ENCODE measurements at places on chromosomes 7 and 10.
A peak's percentile ranks its signal among the peaks of the same experiment; 100 is the strongest.

- no peak for DNase-seq
Measured at GRCh38 chr10:124680675-124681074, 63.5 kb downstream of the FAM53B start.

DNA sequence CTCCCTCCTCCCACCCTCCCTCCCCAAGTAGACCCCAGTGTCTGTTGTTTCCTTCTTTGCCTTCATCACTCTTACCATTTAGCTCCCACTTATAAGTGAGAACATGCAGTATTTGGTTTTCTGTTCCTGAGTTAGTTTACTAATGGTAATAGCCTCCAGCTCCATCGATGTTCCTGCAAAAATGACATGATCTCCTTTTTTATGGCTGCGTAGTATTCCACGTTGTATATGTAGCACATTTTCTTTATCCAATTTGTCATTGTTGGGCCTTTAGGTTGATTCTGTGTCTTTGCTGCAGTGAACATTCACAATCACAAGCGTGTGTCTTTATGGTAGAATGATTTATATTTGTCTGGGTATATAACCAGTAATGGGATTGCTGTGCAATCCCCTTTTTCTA lies 51.8 kb upstream of the ARHGAP12 start:
- no peak for DNase-seq

- DNase-seq, result no peak
Measured at GRCh38 chr10:66852811-66853210, 73.0 kb upstream of the LRRTM3 start.

- DNase-seq, result no peak
Measured at GRCh38 chr7:76223286-76223972, 21.7 kb downstream of the SRRM3 start.

GRCh38 chr7:82319674-82320118 lies 123.9 kb downstream of the CACNA2D1 start:
- DNase-seq, result peak; percentile 97

GRCh38 chr10:117619707-117620405 lies 77.3 kb downstream of the EMX2 start:
- no peak for DNase-seq

- no peak for DNase-seq
Measured at GRCh38 chr7:50711271-50712175, 71.2 kb downstream of the GRB10 start.

DNA sequence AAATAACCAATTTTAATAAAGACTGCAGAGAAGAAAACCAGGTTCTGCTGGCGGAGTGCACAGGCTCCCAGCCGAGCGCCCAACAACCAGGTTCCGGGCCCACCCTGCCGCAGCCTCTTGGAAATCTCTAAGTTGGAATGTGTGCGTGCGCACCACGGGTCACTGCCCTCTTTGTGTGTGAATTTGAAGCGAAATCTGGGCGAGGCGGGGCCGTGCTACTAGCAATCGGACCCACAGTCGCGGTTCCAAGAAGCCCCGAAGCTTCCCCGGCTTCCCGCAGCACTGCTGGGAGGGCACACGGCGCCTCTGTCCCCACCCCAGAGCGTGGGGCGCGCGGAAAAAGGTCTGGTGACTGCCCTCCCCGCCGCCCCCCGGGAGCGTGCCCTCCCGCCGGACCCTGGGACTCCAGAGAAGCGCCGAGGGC lies 666 bp upstream of the MAP3K8 start:
- DNase-seq, result peak; percentile 2

DNA sequence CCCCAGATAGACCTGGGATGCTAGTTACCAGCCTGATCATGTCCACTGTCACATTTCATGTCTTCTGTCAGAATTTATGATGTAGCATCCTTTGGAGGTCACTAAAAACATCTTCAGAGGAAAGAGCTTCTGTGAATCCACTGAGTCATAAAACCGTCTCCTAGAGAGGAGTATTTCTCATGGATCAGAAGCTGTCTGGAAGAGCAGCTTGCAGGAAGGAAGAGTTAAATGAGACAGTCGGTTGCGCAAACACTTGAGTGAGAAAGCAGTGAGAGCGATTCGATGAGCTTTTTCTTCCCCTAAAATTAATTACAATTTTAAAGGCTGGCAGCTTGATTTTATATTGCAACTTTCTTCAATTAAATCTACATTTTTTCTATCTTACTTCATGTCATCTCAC lies 47.2 kb upstream of the WDR11 start:
- no peak for DNase-seq

DNA sequence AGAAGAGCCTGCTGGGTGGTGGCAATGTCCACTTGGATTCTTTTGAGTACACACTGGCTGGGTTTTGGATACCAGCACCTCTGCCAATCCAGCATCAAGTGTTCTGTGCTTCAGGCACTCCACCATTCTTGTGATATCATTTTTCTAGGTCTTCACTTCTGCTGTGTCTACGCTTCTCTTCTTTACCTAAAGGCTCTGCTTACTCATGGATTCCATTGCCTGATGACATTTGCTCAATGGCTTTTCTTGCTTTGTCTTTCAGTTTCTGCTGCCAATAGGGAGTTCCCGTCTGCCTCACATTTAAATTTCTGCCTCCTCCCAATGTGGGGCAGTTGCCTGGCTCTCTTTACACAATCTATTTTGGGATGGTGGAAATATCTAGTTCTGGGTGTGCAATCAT lies 12.7 kb upstream of the PAPSS2 start:
- no peak for DNase-seq

DNA sequence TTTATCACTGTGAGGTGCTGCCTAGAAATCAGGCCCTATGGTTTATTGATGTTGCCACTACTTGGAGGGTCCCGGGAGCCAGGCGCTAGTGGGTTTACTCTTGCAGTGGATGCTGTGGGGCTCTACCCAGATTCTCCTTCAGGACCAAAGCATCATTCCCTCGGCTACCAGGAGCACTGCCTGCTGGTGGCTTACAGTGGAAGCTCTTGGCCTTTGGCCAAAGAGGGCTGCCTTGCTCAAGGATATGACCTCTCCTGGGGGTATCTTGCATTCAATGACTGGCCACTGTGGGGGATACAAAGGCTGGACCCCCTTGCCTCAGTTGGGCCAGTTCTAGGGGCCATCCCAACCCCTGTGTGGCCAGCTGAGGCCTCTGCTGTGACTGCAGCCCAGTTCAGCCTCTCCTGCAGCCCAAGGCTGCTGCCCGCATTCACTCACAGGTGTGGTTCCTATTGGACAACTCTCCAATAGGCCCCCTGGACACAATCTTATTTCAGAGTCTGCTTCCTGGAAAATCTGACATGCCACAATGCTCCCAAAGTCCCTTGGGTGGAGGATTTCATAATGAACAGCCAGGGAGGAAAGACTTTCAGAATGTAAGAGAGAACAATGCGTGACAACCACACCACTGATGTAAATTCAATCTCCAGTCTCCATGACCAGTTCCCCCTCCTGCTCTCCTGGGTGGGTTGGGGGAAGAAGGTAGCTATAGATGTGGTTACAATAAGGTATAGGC lies 196.3 kb downstream of the SNX10 start:
- no peak for DNase-seq

- no peak for DNase-seq
Measured at GRCh38 chr7:131067220-131067619, 260.5 kb upstream of the MKLN1 start.

GRCh38 chr7:110977127-110977737 lies 113.7 kb upstream of the LRRN3 start:
- DNase-seq, result no peak

DNA sequence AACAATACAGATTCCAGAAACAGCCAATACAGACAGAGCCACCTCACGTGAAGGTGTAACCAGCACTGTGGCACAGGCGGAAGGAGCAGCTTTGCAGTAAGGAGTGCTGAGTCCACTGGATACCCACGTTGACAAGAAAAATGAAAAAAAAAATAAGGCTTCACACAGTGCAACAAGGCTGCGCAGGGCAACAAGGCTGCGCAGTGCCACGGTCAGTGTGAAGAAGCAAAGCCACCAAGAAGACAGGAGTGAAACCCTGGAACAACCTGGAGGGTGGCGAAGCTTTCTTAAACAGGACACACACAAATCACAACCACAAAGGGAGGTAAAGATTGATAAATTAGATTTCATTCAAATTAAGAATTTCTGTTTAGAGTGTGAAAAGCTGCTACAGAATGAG lies 204.0 kb downstream of the MAD1L1 start:
- no peak for DNase-seq

DNA sequence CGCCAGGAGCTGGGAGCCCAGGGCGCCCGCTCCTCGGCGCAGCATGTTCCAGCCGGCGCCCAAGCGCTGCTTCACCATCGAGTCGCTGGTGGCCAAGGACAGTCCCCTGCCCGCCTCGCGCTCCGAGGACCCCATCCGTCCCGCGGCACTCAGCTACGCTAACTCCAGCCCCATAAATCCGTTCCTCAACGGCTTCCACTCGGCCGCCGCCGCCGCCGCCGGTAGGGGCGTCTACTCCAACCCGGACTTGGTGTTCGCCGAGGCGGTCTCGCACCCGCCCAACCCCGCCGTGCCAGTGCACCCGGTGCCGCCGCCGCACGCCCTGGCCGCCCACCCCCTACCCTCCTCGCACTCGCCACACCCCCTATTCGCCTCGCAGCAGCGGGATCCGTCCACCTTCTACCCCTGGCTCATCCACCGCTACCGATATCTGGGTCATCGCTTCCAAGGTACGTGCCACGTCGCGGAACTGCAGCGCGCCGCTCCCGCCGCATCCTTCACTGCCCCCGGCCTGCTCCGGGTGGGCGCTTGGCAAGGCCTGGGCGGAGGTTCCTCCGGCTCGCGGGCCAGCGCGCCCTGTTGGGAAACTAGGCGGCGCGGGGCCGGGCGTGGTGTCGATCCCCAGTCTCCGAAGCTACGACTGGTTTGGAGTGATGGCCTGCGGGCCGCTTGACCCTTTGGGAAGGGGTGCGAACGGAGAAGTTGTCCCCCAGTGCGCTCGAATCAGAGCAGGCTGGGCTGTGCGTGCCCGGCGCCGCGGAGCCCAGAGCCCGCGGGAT lies 868 bp downstream of the EMX2 start:
- DNase-seq, result no peak

DNA sequence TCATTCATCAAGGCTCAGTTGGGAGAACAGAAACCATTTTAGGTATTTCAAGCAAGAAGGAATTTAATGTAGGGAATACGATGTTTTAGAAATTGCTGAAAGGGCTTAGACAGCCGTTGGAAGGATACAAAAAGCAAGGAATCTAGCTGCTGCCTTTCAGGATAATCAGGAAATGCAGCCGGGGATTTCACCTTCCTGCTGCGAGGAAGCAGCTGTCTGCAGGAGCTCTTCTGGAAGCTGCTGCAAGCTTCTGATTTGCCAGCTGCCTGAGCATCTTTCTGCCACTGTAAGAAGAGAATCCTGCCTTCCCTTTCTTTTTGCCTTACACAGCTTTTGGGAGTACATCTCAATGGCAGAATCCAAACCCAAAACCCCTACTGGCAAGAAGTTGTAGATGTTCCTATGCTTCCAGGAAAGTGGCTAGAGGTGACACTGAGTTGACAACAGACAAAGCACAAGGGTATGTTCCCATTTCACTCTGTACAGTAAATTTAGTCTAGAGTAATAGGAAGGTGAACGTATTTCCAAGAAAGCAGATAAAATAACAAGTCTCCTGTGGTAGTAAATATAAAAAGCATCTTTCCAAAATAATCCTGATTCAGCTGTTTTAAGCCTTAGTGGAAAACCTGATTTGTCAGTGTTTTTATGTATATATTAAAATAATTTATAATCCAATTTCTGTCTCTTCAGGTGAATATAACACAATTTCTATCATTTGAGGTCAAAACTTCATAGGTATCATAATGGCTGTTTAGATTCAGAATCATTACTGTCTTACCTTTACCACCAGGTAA lies 148.4 kb upstream of the LRGUK start:
- DNase-seq, result no peak

DNA sequence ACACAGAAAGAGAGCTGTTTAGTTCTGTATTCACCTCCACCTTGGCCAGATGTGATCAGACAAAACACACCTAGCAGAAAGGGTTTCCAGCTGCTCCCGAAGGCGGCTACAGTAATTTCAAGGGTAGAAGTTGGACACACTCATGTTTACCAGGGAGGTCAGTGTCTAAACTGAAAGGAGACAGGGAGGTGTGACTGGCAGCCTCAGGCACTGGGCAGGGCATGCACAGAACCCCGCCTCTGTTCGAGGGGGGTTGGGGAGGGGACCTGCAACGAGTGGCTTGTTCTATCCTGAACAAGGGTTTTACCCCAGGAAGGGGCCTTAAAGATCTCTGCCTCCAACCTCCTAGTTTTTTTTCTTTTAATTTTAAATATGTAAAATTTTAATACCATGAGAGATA lies 49.6 kb downstream of the BPGM start:
- no peak for DNase-seq

DNA sequence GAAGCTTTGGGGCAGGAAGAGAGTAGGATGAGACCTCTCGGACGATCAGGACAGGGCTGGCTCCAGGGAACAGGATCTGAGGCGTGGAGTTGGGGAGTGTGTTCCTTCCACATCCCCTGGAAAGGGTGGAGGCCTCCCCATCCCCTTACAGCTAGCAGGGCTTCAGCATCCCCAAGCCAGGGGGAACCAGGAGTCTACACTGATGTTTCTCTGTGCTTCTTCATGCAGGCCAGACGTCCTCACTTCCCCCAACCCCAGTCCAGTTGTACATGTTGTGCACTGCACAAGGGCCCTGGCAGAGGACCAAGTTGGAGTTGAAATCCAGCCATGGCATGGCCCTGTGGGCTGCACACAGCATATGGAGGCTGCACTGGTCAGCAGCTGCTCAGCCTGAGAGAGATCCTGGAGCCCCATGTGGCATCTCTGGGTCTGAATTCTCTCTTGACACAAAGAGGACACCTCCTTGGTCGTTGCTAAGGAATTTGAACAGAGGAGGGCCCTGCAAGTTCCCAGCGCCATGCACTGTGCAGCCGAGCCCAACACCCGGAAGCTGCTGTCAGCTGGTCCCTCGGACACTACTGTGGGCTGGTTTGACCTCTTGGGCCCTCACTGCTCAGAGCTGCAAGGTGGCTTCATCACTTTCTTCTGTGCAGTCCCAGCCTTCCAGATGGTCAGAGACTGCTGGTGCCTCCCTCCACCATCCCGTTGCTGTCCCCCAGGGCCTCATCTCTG lies 181.1 kb downstream of the DNAJB6 start:
- DNase-seq, result no peak

GRCh38 chr7:514651-515598 lies 4.7 kb downstream of the PDGFA start:
- no peak for DNase-seq

- DNase-seq, result peak; percentile 5
Measured at GRCh38 chr10:101779544-101780186, 3.6 kb downstream of the NPM3 start.

GRCh38 chr7:152862856-152863255 lies 103.3 kb downstream of the ACTR3B start:
- no peak for DNase-seq

DNA sequence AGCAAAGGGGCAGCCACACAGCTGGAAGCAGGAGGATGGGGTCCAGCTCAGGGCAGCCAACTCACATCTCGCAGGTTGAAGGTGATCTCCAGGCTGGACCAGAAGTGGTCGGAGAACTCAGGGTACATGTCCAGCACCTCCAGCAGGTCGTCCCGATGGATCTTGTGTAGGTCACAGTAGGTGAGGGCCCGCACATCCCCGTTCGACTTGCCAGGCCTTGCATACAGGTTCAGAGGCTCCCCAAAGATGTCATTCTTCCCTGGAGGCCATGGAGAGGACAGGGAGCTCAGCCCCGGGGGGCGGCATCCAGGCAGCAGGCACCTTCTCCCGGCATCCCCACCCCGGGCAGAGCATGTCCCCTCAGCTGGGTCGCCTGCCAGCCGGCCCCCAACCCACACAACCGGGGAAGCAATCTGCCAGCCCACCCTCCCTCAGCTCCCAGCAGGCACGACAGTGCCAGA lies 29.3 kb downstream of the KCNH2 start:
- DNase-seq, result no peak

- DNase-seq, result no peak
Measured at GRCh38 chr7:18426564-18427226, 68.9 kb upstream of the HDAC9 start.

GRCh38 chr7:82701949-82702348 lies 258.4 kb upstream of the CACNA2D1 start:
- DNase-seq, result no peak
